ENCODE measurements at places on chromosomes 3 and 15.

DNA sequence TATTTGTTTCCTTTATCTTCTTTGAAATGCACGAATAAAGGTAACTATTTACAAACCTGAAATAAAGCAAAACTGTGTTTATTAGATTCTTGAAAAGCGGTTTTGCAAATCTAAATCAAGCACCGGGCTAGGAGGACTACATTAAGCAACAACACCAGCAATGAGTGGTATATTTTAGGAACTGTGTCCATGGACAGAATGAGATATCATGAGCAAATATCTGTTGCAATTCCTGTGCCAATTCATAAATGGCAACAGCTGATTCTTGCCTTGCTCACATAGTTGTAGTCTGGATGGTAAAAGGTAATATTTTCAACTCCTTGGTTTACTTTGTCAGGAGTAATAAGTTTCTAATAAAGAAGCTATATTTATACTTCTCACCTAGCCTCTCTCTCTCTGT, 403.3 kb downstream of the LPP start:
- DNase-seq, result no peak

DNA sequence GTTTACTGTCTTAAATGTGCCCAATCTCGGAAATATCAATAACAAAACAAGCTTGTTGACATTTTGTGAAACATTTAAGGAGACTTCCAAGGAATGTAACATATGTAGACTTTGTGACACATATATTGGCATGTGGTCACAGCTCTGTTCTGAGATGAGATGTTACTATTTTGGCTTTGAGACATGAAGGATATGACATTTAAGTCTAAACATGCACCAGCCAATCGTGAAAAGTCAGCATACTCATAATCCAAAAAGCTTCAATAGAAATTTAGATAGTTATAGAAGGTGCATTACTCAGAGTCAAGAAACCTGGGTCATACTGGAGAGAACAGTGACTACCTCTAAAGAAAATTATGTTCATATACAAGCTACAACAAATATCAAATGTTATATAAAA, 13.4 kb downstream of the COMMD2 start:
- no peak for DNase-seq

DNA sequence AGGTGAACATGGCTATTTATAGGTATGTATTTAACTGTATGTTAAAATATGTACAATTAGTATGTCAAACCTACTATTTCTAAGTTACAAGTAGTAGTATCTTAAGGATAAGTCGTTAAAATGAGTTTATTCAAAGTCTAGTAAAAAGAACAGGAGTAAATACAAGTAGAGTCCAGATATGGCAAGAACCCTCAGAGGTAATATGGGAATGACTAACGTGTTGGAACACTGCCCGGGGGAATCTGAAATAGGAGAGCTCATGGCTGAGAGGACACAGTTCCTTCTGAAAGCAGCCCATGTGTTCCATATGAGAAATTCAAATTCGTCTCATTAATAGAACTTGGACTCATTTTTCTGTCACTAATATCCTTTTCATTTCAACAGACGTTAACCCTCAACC, 158.8 kb downstream of the CLSTN2 start:
- DNase-seq, result no peak

DNA sequence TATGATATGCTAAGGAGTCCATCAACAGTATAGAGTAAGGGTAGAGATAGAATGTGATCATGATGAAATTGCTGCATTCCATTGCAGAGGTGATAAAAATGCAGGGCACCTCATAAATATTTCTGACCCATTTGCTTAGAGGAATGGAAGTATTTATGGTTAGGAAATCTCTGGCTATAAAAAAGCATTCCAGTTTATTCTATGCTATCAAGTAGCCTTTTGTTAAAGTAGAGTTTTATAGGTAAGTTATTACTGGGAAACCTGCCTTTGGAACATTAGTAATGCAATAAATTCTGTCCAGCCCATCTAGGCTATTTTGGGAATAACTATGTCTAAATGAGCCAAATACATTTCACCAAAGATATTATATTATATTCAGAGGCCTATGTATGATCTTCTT, 19.8 kb upstream of the STRIT1 start:
- DNase-seq, result no peak

DNA sequence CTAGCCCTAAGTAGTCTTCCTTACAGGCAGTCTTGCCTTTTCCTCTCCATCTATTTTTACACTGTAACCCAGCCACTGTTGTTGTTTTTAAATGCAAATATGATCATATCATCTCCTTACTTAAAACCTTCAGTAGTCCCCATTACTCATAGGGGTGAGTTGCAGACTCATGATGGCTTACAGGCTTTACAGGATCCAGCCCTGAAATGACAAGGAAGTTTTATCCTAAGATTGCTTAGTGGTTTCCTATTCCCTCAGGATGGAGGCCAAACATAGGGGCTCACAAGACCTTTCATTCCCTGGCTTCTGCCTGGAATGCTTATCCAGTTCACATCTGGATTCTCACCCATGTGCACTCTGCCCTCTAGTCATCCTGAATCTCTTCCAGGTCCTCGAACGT, 27.7 kb upstream of the PCOLCE2 start:
- DNase-seq, result no peak

GRCh38 chr3:159872374-159873109, 116.1 kb upstream of the IL12A start:
- DNase-seq, result no peak

- DNase-seq, result no peak
These were observed 89.9 kb upstream of the TBL1XR1 start for GRCh38 chr3:177287231-177287630.
